ENCODE measurements at places on chromosomes 12 and 14.

- DNase-seq = no peak
Observed at GRCh38 chr14:50059763-50060616, 56.4 kb downstream of the VCPKMT start.

GRCh38 chr12:42794806-42795205 is 205.3 kb upstream of the PRICKLE1 start:
- DNase-seq = peak; percentile 29

- DNase-seq = peak; percentile 73
Observed at GRCh38 chr12:4116251-4117111, 157.1 kb upstream of the CCND2 start.

GRCh38 chr14:29643433-29644211 is 284.0 kb downstream of the PRKD1 start:
- peak; percentile 52 for DNase-seq

DNA sequence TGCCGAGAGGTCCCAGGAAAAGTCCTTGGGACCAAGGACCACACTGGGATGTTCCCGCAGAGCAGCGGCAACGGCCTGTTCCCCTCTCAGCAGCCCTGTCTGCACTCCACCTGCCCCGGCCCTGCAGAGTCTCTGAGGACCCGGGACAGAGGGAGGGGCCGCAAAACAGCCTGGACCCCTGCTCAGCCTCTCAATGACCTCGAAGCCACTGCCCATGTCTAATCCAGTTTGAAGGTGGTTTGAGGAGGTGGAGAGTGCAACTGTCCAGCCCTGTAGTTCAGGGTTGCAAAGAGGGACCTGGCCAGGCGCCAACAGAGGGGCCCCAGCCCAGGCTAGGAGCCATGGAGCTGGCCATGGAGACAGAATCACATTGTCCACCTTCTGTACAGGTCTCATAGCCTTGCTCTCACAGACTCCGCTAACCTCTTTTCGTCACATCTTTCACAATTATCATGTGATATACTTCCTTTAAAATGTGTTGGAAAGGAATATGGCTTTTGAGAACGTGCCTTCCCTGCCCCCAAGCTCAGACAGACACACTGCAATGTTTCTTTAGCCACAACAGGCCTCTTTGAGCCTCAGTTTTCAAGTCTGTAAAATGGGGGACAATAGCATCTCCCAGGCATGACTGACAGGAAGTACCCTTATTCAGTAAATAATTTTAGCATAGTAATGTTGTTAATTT is 49.3 kb downstream of the ACTN1 start:
- DNase-seq = no peak

GRCh38 chr12:24349051-24349799 is 399.8 kb upstream of the SOX5 start:
- no peak for DNase-seq

GRCh38 chr14:87745507-87746118 is 247.4 kb downstream of the GALC start:
- DNase-seq = peak; percentile 8

DNA sequence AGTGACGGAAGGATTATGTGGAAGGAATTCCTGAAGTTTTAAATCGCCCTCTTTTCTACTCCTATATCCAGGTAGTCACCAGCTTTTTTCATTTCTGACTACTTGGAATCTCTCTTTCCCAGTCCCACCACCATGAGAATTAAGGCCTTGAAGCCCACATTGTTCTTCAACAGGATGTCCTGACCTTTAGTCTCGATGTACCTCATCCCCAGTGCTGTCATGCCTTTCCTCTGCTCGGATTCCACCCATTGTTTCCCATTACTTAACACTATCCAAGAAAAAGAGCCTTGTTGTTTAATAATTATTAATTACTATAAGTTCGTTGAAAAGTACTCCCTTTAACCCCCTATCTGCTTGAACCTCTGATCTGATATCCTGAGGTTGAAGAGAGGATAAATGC is 44.0 kb upstream of the NAV3 start:
- no peak for DNase-seq

DNA sequence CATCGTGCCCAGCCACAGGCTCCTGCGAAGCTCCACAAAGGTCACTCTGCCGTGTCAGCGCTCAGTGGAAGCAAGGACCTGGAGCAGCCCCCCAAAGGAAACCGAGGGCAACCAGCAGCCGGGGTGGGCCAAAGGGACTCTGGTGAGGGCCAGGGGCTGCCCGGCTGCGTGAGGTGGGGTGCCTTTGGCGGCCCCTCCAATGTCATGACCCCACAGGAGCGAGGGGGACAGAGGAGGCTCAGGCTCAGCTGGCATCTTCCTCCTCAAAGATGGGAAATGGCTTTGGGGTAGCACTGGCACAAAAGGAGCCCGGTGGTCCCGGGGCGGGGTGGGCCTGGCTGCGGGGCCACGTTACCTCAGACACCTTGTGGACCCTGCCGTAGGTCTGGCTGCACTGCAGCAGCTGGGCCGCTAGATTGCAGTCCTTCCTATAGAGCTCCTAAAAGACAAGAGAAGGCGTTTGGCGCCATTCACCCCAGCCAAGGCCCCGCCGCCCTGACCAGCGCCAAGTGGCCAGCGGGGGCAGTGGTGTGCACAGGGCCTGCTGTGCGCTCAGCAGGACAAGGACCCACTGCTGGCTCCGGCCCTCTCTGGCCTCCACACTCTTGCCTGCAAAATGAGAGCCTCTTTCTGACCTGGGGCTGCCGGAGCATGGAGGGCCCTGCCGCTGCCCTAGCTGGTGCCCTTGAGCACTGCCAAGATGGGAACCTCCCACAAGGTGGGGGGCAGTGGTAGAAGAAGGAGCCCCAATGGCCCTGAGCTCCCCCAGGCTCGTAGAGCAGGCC is 46.9 kb downstream of the BEGAIN start:
- DNase-seq = no peak

- DNase-seq = no peak
Observed at GRCh38 chr14:67111022-67111421, 78.2 kb upstream of the GARIN2 start.

GRCh38 chr14:59018978-59019377 is 169.5 kb upstream of the DAAM1 start:
- DNase-seq = peak; percentile 22

DNA sequence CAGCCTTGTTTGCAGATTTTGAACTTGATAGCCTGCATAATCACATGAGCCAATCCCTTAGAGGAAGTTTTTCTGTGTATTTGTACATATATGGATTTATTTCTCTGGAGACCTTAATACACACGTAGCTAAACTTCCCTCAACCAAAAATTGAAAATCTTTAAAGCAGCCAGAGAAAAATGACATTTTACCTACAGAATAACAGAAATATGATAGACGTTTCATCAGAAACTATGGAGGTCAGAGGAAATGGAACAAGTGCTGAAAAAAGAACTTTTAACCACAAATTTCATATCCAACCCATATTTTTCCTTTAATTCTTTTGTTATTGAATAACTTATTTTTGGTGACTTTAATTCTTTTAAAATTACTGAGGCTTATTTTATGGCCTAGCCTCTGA is 177.7 kb downstream of the CCDC91 start:
- DNase-seq = no peak

DNA sequence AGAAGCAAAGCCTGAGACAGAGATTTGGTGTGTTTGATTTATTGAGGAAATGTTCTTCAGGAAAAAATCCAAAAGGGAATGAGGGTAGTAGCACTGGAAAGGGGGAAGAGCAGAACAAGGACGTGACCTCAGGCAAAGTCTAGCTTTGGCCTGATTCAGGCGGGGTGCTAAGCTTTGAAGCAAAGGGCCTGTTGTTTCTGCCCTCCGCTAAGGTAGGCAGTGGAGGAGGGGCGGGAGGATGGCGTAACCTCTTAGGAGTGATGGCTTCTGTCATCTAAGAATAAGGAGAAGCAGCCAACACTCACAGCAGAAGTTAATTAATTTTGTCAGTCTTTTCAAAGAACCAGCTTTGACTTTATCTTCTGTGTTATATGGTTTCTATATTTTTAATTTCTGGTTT is 20.4 kb downstream of the ABHD12B start:
- no peak for DNase-seq

GRCh38 chr12:128661226-128661569 is 162.6 kb downstream of the SLC15A4 start:
- no peak for DNase-seq

- peak; percentile 40 for DNase-seq
Observed at GRCh38 chr14:71414631-71415403, 507.6 kb downstream of the PCNX1 start.

GRCh38 chr14:42130815-42131214 is 524.1 kb downstream of the LRFN5 start:
- DNase-seq = peak; percentile 10

GRCh38 chr14:30417121-30417520 is 141.8 kb upstream of the G2E3 start:
- DNase-seq = no peak

DNA sequence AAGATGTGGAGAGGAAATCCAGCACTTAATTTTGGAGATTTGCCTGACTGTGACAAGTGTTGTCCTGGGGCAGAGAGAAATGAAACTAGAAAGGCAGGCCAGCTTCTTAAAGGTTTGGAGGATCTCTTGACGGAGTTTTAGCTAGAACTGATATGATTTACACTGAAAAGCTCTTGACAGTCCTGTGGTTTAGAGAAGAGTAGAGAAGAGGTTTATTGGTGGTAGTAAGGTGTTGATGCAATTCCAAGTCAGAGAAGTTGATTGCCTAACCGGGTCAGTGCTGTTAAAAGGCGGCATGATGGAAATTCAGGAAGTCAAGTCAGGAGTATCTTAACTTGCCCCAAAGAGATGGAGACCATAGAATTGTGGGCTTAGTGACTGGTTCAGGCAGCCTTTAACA is 89.0 kb upstream of the TRAF3 start:
- peak; percentile 59 for DNase-seq

- DNase-seq = no peak
Observed at GRCh38 chr14:23411563-23412525, 3.8 kb upstream of the MYH6 start.

DNA sequence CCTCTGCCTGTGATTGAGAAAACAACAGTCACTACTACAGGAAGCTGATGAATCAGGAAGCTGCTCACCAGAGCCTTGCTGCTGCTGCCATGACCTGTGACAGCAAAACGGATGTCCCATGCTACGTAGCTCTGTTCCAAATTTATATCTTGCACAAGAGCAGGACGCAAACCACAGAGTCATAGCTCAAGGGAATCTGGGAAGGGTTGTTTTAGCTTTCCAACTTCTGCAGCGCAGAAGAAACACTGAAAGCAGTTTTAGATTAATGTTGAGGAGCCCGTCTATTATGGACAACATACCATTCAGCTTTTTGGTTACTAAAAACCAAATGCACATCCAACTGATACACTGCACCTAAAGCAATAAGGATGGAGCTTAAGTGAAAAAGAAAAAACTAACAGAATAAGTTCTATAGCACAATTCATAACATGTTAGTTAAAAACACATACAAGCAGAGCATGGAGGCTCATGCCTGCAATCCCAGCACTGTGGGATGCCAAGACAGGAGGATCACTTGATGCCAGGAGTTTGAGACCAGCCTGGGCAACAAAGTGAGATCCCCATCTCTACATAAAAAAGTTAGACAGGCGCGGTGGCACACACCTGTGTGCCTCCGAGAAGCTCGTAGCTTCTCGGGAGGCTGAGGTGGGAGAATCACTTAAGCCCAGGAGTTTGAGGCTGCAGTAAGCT is 1.7 kb upstream of the ANKRD33 start:
- peak; percentile 96 for DNase-seq

DNA sequence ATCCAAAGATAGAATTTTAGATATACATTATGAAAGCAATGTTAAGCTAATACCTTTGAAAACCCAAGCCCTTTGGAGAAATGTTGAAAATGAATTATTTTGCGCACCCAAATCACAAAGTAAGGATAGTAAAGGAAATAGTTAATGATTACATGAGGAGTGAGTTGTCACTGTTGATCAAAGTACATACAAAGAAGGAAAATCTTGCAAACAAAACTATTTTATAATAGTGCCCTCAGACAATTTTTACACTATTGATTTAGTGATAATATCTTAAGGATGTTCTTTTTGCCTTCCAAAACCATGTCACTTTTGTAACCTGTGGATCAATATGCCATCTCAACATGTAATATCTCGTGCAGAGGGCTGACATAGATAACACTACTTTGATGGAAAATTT is 146.8 kb downstream of the DUSP6 start:
- no peak for DNase-seq

GRCh38 chr14:30915596-30915995 is 41.2 kb downstream of the COCH start:
- peak; percentile 51 for DNase-seq

- no peak for DNase-seq
Observed at GRCh38 chr12:95545303-95545702, 6.0 kb downstream of the USP44 start.

- peak; percentile 28 for DNase-seq
Observed at GRCh38 chr12:80154261-80154660, 54.9 kb downstream of the OTOGL start.

- DNase-seq = no peak
Observed at GRCh38 chr12:89622115-89622514, 86.5 kb downstream of the ATP2B1 start.

- DNase-seq = no peak
Observed at GRCh38 chr12:101322480-101322879, 42.6 kb downstream of the UTP20 start.

DNA sequence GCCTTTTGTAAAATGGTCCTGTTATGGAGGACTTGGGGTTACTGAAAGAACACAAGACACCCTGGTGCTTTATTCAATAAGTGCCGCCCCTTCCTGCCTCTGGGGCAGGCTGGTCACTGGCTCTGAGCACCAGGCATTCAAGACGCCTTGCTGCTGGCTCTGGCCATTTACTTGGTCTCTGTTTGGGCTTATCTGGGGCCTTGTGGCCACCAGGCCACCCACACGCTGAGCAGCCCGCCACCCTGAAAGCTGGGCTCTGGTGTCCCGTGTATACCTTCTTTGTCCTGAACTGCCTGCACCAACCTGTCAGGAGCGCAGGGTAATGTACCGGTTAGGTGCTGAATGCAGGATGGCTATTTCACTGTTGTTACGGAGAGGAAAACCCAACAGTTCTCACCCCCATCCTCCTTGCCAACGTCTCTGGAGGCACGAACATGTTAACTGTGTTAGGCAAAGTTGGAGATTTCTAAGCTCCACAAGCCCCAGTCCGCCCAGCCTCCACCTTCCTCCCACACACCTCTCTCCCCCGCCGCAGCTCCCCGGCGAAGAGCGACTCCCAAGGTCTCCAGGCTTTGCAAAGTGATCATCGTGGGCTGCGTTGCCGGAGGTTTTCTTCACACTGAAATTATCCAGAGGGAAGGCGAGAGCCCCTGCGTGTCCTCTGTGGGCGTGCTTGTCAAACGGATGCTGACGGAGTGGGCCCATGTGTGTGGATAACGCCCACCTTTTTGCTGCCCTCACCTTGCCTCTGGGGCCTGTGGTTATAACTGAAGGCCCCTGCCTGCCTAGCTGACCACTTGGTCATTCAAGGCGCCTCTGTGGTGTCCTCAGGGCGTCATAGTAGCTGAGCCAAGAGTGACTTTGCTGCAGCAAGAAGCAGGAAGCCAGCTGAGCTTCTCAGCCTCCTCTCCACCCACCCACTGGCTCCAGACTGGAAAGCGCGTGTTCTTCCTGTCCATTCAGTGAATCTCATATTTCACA is 18.8 kb upstream of the BEGAIN start:
- no peak for DNase-seq

DNA sequence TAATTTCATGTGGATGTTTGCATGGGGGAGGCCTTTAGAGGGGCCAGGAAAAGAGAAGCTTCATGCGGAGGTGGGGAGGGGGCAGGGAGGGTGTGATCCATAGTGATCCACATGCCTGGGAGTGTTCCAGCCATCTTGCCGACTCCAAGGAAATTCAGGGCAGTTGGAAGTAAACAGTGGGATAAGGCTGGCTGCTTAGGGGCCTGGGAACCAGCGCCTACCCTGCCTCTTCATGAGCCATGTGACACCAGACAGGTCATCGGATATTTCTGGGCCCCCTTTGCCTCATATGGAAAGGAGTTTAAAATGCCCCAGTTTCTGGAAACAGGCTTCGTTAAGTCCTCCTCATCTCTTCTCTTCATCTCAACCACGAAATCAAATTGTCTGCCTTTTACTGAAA is 983.2 kb downstream of the BCL11B start:
- DNase-seq = no peak

GRCh38 chr12:93151079-93151762 is 222.1 kb upstream of the EEA1 start:
- DNase-seq = no peak

All from fibroblast of villous mesenchyme (primary cell).